ENCODE measurements at places on chromosomes 7 and 10. TPM values are rescaled to one million over a fixed set of nuclear protein-coding genes. Genes with fewer than 3 reads are reported as not detected.

The VWA2 gene
- not detected for total RNA-seq

The ARMH3 gene
- 10.8 TPM for total RNA-seq

The GBF1 gene
- 54.9 TPM for total RNA-seq

The INSYN2A gene
- total RNA-seq, result 0.07 TPM

The IFIT1B gene
- total RNA-seq, result not detected

The SLC26A3 gene
- not detected for total RNA-seq

The BMPER gene
- 0.50 TPM for total RNA-seq

The MAD1L1 gene
- total RNA-seq, result 45.5 TPM

The ZNHIT1 gene
- total RNA-seq, result 84.6 TPM

The TMEM106B gene
- total RNA-seq, result 73.4 TPM

The EPDR1 gene
- total RNA-seq, result 5.5 TPM

The TCAF2 gene
- 31.0 TPM for total RNA-seq

The COMTD1 gene
- total RNA-seq, result 8.9 TPM

The PRF1 gene
- not detected for total RNA-seq

The RPEL1 gene
- 0.27 TPM for total RNA-seq

The OR2A42 gene
- total RNA-seq, result not detected

The TRPV5 gene
- total RNA-seq, result not detected

The RBM28 gene
- 28.5 TPM for total RNA-seq

The AIFM2 gene
- total RNA-seq, result 6.0 TPM

The POLR1F gene
- total RNA-seq, result 55.9 TPM

The ATRNL1 gene
- total RNA-seq, result not detected

The CHN2 gene
- total RNA-seq, result not detected

The NFE2L3 gene
- total RNA-seq, result 58.8 TPM

The DENND2A gene
- not detected for total RNA-seq

The CACNB2 gene
- not detected for total RNA-seq

The IGFBP1 gene
- 0.72 TPM for total RNA-seq

The SHLD2 gene
- total RNA-seq, result 41.7 TPM

The KEL gene
- 0.07 TPM for total RNA-seq
